ENCODE measurements at places on chromosomes 16 and 17.

GRCh38 chr16:75044800-75045361 lies 46.1 kb downstream of the ZNRF1 start:
- DNase-seq = peak; percentile 78

DNA sequence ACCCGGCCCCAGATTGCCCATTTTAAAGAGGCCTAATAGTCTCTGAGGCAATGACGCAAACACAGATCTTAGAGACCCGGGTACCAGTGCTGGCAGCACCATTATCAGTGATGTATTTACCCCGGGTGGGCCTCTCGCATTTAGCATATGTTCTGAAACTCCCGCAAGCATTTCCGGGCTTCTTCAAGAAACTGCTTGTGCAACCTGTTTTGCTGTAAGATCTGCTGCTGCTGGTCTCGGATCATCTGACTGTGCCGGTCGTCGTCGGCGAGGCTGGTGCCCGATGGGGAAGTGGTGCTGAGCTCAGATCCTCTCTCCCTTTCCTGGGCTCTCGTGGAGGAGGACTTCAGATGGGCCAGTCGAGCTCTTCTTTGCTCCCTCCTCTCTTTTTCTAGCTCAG lies 12.5 kb downstream of the CEP295NL start:
- DNase-seq = no peak

DNA sequence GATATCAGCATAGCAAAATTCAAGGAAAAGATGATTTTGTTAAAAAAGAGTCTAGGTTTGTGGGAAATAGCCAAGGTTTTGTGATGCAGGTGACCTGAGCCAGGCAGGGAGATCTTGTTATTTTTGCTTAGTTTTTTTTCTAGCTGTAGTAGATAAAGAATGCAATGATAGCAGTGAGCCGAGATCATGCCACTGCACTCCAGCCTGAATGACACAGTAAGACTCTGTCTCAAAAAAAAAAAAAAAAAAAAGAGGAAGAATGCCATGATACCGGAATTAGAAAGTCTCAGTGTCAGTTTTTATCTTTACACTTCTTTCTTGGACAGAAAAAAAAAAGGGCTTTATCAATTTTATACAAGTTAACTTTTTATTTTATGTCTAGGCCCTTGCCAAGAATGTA lies 27.5 kb downstream of the TMEM238L start:
- no peak for DNase-seq

- peak; percentile 88 for DNase-seq
Measured at GRCh38 chr17:8192070-8192815, 2.3 kb upstream of the BORCS6 start.

DNA sequence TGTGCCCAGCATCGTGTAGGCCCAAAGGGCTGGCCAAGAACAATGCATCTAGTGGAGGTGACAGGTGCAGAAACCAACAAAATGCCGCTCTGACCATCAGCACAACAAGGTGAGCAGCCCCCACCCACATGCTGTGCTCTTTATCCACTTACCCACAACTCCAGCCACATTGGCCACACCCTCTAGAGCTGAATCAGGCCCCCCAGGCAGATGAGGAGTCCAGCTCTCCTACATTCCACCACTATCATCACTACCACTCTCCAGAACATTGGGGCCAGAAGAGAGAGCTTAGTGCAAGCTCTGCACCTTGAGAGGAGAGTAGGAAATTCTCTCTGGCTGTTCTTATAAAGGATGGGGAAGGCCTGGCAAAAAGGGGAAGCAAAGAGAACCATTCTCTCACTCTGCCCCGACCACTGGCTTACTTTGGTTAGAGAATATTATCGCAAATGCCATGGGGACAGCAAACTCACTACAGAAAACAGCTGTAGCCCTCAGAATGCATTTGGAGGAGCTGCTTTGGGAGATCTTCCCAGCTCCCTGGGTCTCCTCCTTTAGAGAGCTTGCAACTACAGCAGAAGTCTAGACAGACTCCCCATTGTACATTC lies 75.0 kb downstream of the TMEM132E start:
- DNase-seq = no peak

DNA sequence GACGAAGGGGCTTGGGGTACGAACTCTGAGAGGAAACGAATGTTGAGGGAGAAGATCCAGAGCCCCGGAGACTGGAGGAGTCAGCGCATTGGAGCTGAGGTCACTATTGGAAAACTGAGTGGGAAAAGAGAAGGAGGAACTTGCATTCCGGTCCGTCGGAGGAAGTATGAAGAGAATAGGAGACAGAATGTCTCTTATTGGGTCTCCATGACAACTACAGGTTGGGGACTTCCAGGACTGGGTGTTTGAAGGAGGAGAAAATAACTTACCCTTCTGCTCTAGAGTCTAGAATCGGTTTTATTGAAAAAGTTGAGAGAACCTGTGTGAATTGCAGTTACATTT lies 537 bp downstream of the GOSR1 start:
- no peak for DNase-seq

DNA sequence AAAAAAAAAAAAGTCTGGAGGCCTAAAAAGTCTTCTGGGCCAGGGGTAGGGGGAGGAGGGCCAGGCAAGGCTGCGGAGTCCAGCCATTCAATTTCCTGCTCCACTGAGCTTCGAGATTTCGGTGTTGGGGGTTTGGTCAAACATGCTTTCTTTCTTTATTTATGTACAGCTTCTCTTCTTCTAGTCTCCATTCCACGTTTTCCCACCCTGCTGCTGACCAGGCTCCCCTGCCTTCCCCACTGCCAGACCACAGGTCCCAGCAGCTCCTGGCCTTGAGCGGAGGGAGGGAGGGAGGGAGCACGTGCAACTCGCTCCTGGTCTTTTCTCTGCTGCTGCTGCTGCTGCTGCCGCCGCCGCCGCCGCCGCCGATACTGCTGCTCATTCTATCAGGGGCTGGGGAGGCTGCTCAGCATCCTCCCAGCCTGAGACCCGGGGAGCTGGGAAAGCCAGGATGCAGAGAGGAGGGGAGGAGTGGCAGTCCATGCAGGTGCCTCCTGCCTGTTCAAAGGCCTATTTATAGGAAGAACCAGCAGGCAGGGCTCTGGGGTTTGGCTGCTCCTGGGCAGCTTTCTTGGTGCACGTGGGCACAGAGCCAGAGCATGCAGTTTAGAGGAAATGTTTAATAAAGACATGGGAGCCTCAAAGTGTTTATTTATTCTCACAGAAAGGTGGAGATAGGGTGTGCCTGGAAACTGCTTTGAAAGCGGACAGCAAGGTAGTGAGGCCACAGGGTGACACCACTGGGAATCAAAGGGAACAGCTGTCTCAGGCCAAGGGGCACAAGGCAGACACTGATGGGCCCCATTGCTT lies 23.4 kb upstream of the ZFHX3 start:
- DNase-seq = peak; percentile 47

DNA sequence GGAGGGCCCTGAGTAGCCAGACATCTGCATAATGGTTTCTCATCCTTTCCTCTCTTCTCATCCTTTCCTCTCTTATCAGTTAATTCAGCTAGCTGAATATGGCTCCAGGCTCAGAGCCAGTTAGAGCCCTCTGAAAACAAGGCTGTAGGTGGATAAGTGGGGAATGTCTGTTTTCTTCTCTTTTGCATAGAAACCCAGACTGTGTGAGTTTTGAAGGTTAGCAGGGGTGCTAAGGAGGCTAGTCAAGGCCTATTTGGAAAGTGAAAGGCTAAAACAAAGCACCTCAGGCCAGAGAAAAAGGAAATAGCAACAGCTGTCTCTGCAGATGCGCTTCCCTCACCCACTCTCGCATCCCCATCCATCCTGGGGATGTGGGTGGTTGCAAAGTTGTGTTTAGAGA lies 420.9 kb downstream of the SHISA9 start:
- DNase-seq = no peak

DNA sequence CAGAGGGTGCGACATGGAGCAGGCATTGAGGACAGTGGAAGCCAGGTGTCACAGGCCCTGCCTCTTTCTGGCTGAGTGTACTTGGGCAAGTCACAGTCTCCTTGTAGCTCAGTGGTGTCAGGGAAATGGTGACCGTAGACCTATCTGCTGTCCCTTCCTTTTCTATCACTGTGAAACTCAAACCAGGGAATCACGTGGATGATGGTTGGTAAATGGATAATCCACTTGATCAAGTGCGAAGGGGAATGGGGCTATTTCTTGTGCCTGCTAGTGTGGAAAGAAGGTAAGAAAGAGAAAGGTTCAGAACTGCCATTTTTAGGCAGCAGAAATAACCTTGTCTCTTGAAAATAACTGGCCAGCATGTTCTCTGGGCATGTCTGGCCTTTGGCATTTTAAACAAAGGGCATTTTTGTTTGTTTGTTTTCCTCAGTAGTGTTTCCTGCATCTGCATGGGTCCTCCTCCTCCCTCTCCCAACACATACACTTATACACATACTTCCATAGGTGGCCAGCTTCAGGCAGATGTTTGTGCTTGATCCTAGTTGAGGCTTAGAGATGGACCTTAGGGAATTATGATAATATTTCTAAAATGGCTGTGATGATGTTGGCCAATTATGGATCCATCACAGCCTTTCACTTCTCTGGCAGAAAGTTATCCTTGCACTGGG lies 7.1 kb downstream of the TBX4 start:
- no peak for DNase-seq

- DNase-seq = no peak
Measured at GRCh38 chr16:85430523-85431421, 182.3 kb upstream of the GSE1 start.

GRCh38 chr17:45789874-45790273 lies 5.8 kb downstream of the CRHR1 start:
- DNase-seq = no peak

DNA sequence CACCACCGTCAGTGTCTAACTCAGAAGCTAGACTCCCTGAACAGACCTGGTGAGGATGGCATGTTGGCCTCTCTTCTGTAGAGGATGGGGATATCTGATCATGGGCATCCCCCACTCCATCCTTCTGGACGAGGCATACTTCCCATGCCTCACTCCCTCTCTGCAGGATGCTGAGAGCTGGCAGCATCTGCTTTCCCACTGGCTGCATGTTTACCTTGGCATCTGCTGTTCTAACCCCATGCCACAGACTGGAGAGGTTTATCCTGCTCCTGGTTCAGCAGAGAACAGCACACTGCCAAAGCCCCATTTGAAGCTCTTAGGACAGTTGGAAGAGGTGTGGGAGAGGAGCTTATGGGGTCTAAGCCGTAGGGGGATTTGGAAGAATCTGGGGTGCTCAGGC lies 46.0 kb downstream of the YPEL2 start:
- DNase-seq = peak; percentile 51

GRCh38 chr16:28999577-28999976 lies 14.7 kb downstream of the LAT start:
- DNase-seq = no peak

GRCh38 chr17:74879308-74879707 lies 6.5 kb upstream of the FDXR start:
- DNase-seq = no peak

- DNase-seq = peak; percentile 77
Measured at GRCh38 chr16:78142788-78143187, 43.3 kb downstream of the WWOX start.

DNA sequence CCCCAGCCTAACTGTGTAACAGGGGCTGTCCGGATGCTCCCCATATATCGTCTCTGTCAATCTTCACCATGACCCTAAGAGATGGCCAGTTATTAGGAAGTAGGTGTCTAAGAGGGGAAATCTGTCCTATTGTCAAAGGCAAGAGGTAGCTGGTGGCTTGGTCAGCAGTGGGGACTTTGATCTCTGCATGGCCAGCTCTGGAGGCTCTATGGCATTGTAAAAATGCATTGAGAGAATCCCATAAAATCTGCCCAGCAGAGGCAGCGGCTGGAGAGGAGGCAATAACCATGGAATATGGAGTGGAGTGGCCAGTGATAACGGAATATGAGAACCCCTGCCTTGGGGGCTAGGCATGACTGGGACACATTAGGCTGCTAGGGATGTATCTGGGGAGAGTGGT lies 88.8 kb downstream of the MRM1 start:
- DNase-seq = no peak

- DNase-seq = no peak
Measured at GRCh38 chr17:28579526-28579925, 2.8 kb upstream of the ALDOC start.

- DNase-seq = no peak
Measured at GRCh38 chr17:55466671-55467070, 44.6 kb downstream of the SMIM36 start.

DNA sequence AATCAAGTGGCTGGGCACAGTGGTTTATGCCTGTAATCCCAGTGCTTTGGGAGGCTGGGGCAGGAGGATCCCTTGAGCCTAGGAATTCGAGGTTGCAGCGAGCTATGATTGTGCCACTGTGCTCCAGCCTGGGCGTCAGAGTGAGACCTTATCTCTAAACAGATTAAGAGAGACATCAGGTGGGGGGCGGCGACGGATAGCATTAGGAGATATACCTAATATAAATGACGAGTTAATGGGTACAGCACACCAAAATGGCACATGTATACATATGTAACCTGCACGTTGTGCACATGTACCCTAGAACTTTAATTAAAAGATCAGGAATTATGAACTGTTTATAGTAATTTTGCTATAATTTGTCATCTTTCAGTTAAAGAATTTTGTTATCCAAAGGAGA lies 10.3 kb downstream of the RAD51C start:
- no peak for DNase-seq

- no peak for DNase-seq
Measured at GRCh38 chr16:1147027-1147426, 5.9 kb upstream of the CACNA1H start.

- no peak for DNase-seq
Measured at GRCh38 chr16:81836279-81837054, 57.4 kb downstream of the PLCG2 start.

DNA sequence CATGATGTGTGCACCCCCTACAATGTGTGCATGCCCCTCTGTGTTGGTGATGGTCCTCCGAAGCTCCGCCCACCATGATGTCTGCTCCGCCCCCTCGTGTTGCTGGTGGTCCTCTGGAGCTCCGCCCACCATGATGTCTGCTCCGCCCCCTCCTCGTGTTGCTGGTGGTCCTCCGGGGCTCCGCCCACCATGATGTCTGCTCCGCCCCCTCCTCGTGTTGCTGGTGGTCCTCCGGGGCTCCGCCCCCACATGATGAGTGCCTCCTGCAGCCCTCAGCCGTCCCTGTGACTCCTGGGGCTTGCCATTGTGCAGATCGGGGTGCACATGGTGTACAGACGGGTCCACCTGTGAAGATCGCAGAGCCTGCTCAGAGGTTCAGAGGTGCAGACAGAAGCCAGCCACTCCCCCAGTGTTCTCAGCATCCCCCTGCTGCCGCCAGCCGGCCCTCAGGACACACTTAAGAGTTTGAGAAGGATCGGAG lies 129.1 kb upstream of the CHMP6 start:
- no peak for DNase-seq

GRCh38 chr16:11179574-11179973 lies 76.4 kb downstream of the SOCS1 start:
- DNase-seq = no peak

- no peak for DNase-seq
Measured at GRCh38 chr16:88977812-88978607, 1.0 kb upstream of the CBFA2T3 start.

GRCh38 chr17:38922538-38923297 lies 2.7 kb upstream of the LASP1NB start:
- peak; percentile 88 for DNase-seq

GRCh38 chr17:77892469-77893143 lies 65.9 kb upstream of the TNRC6C start:
- no peak for DNase-seq

GRCh38 chr17:80913928-80914821 lies 77.5 kb upstream of the CHMP6 start:
- DNase-seq = no peak

Data from fibroblast of the aortic adventitia (primary cell).